ENCODE measurements at places on chromosomes 1 and 21. TPM values are rescaled to one million over a fixed set of nuclear protein-coding genes. Genes with fewer than 3 reads are reported as not detected.

The SPATA17 gene
- total RNA-seq: 0.36 TPM

GRCh38 chr1:210024996-210025395 lies 87.0 kb downstream of the SYT14 start:
- peak; percentile 3 for DNase-seq

DNA sequence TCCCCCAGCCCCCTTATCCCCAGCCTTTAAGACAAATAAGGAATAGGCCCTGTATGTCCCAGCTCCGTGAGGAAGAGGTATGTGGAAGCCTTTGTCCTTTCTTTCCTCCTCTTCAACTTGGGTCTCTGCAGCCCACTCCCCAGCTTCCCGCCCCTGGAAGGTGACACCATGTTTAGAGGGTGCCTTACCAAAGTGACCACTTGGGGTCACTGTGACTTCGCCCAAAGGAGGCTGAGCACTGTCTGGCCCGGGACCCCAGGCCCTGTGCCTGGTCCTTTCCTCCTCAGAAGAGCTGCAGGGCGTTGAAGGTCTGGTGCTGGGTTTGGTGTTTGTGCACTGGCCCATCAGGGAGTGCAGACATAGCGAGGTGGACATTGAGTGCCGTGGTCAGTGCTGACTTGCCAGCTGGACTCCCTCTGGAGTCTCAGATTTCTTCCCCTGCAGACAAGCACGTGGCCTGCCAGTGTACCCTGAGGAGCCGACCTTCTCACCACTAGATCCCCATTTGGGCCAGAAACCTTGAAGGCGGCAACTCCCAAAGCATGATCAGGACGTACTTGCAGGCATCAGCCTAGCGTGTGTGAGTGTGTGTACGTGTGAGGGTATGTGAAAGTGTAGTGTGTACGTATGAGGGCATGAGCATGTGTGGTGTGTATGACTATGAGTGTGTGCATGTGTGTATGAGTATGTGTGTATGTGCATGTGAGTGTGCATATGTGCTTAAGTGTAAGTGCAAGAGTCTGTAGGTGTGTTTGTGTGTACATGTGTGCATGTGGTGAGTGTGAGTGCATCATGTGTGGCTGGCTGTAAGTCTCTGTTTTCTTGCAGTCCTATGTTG lies 181.4 kb upstream of the KIAA0040 start:
- peak; percentile 80 for DNase-seq

DNA sequence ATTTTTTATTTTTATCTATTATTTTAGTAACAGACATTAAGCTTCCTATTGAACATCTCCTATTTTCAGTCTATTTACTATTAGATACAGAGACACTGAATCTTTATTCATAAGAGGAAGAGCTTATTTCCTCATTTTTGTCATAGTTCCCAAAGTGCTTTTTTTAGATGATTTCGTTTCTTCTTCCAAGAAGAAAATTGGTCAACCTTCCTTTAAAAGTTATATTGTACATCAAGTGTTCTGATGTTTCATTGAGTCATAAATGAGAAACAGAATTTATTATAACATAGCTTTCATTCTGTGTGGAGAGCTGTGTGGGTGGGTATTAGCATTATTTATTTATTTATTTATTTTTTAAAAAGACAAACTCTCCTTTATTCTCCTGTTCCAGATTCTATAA lies 50.6 kb upstream of the BACH1 start:
- DNase-seq: no peak

DNA sequence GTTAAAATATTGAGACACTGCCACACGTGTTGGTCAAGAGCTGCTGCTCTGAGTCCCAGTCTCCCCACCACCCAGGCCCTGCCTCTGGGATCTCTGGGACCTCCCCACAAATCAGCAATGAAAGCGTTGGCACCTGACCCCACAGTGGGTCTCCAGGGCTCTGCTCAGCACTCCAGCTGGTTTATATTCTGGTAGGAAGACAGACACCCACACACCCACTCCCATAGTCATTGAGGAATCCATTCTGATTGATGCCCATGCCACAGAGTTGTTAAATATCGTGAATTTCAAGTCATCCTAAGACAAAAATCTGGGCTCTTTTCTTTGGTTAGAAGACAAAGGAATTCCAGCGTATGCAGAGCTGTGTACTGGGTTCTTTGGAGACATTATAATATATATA lies 91.6 kb downstream of the KIF26B start:
- DNase-seq: no peak

GRCh38 chr1:192943522-192943921 lies 115.6 kb downstream of the UCHL5 start:
- no peak for DNase-seq

The CFHR3 gene
- not detected for total RNA-seq

GRCh38 chr1:101847626-101848025 lies 149.1 kb downstream of the OLFM3 start:
- no peak for DNase-seq

GRCh38 chr1:180988253-180988752 lies 34.4 kb downstream of the STX6 start:
- no peak for DNase-seq

DNA sequence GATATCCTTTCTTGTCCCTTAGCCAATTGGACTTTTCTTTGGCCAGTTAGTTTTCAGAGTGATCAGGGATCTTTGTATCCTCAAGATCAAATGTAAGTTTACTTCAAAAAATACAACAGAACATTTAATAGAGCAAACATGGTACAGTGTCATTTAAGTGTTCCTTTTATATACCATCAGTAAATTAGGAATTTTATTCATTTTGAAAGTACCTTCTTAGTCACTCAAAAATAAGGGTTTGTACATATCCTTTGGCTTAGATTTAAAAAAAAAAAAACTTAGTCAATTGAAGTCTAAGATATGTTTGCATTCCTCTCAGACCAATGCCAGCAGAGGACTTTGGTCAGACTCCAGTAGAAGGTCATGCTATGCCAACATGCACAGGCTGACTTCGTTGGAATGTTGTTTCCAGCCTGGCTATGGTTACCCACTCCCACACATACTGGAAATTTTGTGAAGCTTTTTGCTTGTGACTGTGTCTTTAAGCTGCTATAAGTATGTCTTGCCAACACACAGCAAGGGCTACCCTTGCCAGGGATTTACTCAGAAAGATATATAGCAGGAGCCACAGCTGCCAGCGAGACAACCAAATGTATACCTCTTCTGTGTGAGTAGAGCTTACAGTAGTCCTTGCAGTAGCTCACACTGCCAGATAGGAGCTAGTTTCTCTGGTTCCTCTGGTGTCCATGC lies 81.5 kb upstream of the LRIF1 start:
- no peak for DNase-seq

GRCh38 chr1:239891621-239892358 lies 199.9 kb upstream of the FMN2 start:
- no peak for DNase-seq

- no peak for DNase-seq
Measured at GRCh38 chr1:224057461-224058199, 56.3 kb upstream of the FBXO28 start.

DNA sequence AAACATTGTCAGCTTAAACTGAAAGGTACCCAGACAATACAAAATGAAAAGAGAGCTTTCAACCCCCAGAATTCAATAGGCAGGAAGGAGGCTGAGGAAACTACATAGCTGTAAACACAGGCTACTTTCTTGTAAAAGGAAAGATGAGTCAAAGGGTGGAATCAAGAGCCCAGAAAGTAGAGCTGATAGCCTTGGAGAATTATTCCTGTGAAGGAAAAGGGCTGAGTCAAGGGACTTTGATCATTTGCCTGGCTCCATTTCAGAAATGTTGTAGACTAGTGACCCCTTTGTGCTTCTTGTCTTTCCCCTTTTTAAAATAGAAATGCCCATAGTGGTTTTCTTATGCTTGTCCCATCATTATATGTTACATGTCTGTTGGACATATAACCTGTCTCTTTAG lies 597.6 kb downstream of the ADGRL2 start:
- no peak for DNase-seq

GRCh38 chr1:233672732-233673131 lies 58.8 kb downstream of the KCNK1 start:
- no peak for DNase-seq

The NR1I3 gene
- not detected for total RNA-seq

DNA sequence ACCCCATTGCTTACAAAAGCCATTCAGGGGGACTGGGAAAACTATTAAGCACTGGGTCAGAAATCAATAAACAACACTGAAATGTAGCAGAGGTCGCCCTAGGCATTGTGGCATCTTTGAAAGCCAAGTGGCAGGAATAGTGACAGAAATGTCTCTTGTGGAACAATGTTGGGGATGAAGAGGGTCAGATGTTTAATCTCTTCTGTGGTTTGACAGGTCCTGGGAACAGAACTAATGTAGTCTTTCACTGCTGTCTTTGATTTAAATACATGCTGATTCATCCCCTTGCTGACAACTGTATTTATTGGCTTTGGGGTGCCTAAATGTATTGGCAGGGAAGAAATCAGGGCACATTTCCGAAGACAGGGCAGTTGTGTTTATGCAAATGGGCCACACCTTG lies 194.8 kb downstream of the ATG4C start:
- DNase-seq: no peak

- no peak for DNase-seq
Measured at GRCh38 chr1:71086331-71086730, 5.5 kb upstream of the ZRANB2 start.

GRCh38 chr1:166166329-166166697 lies 488 bp downstream of the FAM78B start:
- DNase-seq: no peak

GRCh38 chr1:6547301-6547700 lies 7.0 kb downstream of the NOL9 start:
- DNase-seq: no peak

DNA sequence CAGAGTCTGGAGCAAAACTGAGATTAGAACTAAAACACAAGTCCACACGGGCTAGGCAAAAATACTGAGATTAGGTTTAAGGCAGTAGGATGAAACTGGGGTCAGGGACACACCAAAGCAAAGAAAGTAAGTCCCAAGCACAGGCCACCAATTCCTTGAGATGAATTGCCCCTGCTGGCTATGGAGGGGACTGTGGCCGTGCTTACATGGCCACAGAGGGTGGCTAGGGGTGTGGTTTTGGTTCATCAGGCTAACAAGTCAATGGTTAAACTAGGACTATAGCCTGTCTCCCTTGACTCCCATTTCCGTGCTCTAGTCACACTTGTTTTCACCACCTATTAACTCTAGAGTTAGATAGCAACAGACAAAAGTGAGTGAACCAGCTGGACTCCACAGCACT lies 394.8 kb downstream of the PBX1 start:
- DNase-seq: no peak

DNA sequence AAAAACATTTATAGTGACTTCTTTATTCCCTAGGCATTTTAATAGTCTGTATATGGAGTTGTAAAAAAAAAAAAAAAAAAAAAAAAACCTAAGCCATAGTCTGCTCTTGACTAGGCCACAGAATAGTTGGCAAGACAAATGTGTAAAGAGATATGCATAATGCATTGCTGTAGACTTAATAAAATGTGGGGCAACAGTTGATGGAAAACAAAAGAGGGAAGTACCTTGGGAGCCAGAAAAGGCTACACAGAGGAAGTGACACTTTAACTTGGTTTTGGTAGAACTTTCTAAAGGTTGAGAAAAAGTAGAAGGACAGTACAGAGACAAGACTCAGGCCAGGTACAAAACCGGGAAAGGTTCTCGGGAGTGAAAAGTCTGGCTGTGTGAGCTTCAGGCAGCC lies 802.9 kb upstream of the ADAMTS5 start:
- DNase-seq: no peak

DNA sequence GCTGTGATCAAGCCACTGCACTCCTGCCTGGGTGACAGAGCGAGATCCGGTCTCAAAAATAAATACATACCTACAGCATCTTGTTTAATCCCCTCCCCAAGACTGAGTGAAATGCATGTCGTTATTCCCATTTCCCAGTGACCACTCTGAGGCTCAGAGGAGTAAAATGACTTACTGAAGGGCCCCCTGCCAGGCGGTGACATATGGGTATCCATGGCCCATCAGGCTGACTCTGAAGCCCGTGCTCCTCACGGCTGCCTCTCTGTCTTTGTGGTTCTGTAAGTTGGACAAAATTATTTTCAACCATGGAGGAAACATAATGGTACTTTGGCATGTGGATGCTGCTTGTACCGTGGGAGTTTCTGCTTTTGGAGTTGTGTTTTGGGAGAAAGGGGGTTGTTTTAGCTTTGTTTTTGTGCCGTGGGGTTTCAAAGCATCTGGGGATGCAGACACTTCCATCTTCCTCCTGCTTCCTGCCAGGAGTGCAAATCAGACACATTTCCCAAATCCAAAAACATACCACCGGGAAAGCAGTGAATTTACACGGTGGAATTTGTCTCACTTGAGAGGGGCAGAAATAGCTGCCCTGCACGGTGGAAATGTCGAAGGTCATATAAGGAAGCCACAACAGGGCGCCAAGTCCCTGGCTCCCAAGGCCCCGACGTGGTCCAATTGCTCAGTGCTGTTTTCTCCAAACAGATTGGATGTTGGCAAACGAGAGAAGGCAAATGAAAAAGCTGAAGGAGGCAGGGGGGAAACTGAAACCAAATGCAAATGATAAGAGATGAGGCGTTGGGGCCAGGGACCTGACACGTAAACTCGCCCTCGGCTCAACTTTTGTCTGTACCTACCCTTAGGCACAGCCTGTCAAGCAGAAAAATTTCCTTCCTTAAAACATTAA lies 17.1 kb upstream of the PINK1 start:
- DNase-seq: no peak

GRCh38 chr1:12026586-12026985 lies 7.3 kb downstream of the MIIP start:
- DNase-seq: peak; percentile 18

DNA sequence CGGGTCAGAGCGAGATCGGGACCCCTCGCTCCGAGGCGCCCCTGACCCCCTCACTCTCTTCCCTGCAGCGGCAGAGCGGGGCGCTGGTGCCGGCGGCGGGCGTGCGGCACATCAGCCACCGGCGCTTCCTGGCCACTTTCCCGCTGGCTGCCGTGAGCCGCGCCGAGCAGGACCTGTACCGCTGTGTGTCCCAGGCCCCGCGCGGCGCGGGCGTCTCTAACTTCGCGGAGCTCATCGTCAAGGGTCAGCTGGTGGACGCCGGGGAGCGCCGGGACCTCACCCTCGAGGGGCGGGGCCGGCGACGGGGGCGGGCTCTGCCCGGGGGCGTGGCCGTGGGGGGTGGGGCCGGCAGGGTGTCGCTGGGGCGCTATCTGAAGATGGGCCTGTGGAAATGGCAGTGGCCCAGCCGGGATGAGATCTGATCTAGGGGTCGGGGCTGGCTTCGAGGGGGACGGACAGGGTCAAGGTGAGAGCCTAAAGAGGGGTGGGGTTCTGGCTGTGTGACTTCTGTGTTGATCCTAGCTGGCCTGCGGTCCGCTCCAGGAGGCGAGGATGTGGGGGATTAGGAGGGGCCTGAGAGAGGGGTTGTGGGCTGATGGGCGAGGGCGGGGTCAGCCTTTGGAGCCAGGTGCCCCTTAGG lies 23.6 kb downstream of the PTPRU start:
- peak; percentile 46 for DNase-seq

All from endothelial cell (in vitro differentiated cells).